ENCODE measurements at places on chromosomes 16 and 17.

GRCh38 chr16:46947900-46948547, 25.4 kb downstream of the DNAJA2 start:
- DNase-seq, result peak; percentile 8

DNA sequence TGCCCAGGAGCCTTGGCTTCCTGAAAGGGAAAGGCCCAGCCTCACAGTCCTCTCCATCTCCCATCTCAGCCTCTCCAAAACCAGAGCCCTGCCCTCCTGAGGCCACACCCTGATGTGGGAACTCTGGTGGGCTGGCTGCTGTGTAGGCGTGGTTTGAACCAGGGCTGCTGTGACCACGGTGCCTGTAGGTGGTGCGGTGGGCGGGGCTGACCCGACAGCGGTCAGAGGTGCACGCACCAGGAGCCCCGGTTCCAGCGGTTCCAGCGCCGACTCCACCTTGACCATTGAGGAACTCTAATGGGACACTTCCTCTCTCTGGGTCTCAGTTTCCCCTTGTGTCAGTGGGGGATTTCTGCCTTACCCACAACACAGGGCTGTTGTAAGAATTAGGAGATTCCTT, 2.4 kb downstream of the RAP1GAP2 start:
- no peak for DNase-seq

DNA sequence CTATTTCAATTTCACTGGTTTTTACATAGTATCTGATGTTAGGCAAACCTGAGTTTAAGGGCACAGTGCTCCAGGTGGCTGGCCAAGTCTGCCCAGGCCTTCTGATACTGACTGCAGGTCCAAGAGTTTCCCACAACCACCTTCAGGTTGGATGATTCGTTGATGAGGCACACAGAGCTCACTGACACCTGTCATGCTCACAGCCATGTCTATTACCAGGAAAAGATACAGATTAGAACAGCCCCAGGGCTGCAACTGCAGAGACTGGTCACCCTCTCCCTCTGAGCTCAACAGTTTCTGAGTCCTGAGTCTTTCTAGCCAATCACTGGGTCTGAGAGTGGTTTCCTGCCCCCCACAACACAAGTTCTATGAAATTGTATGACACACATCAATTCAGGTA, 37.2 kb downstream of the MEAK7 start:
- DNase-seq, result no peak

- DNase-seq, result no peak
Observed at GRCh38 chr16:57283959-57284208, 588 bp downstream of the PLLP start.

- no peak for DNase-seq
Observed at GRCh38 chr17:56896968-56897359, 16.9 kb downstream of the TRIM25 start.

DNA sequence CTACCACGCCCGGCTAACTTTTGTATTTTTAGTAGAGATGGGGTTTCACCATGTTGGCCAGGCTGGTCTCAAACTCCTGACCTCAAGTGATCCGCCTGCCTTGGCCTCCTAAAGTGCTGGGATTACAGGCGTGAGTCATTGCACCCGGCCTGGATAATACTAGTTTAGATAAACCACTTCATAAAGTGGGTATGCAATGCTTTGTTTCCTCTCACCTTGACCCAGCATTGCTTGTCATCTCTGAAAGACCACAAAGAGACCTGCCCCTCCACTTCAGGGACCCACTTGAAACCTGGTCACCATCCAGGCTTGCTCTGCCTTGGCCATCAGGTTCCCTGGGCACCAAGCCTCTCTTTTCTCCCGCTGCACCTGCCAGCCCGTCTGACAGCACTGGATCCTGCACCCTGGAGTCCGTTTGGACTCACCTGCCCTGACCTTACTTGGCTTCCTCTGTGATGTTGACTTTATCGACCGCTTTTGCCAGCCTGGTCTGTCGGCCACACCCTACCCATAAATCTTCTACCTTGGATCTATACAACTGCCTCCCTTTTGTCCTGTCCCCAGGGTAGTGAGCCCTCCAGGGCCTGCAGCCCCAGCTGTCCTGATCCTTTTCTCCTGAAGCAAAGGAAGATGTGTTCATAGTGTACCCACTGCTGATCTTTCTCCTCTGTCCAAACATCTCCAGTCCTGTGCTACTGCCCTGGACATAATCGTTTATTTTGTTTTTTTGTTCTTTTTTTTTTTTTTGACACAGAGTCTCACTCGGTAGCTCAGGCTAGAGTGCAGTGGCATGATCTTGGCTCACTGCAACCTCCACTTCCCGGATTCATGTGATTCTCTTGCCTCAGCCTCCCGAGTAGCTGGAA, 12.7 kb upstream of the ZG16 start:
- DNase-seq, result no peak

- no peak for DNase-seq
Observed at GRCh38 chr16:65268331-65268730, 146.5 kb upstream of the CDH11 start.

GRCh38 chr16:49521734-49522325, 148.2 kb downstream of the C16orf78 start:
- DNase-seq, result no peak

- DNase-seq, result no peak
Observed at GRCh38 chr16:27526180-27526579, 23.5 kb downstream of the GTF3C1 start.

DNA sequence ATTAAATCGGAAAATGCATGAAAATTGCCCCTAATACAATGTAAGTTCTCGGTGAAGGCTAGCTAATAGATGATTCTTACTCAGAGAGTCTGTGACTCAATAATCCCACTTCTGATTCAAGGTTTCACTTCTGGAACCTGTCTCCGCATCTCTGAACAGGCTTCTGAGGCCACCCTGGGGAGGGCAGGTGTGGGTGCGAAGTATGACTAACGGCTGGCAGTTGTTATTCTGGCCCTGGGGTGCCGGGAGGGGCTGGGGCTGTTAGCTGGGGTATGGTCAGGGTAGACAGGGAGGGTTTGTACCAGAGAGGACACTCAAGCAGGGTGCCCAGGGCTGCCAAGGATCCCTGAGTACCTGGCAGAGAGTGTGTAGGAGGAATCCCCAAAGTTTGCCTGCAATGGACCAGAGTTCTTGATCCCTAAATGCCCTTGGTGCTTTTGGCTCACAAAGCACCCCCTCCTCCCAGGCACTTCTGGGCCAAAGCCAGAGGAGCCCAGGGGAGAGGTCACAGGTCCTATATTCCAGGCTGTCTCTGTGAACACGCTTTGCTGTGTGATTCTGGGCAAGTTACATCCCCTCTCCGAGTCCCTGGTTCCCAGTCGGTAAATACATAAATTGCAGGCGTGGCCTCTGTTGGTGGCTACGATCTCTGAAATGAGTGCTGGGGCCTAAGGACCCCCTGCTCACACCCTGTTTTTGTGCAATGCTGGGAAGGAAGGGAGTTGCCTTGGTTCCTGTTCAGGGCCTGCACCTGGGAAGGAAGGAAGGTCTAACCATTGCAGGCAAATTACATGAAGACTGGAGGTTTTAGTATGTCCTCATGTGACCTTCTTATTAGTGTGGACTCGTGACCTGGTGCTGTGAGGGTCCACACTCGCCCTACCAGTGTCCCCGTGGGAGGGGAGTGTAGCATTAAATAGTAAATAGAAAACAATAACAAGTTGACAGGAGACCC, 49.9 kb upstream of the CPNE2 start:
- peak; percentile 42 for DNase-seq

DNA sequence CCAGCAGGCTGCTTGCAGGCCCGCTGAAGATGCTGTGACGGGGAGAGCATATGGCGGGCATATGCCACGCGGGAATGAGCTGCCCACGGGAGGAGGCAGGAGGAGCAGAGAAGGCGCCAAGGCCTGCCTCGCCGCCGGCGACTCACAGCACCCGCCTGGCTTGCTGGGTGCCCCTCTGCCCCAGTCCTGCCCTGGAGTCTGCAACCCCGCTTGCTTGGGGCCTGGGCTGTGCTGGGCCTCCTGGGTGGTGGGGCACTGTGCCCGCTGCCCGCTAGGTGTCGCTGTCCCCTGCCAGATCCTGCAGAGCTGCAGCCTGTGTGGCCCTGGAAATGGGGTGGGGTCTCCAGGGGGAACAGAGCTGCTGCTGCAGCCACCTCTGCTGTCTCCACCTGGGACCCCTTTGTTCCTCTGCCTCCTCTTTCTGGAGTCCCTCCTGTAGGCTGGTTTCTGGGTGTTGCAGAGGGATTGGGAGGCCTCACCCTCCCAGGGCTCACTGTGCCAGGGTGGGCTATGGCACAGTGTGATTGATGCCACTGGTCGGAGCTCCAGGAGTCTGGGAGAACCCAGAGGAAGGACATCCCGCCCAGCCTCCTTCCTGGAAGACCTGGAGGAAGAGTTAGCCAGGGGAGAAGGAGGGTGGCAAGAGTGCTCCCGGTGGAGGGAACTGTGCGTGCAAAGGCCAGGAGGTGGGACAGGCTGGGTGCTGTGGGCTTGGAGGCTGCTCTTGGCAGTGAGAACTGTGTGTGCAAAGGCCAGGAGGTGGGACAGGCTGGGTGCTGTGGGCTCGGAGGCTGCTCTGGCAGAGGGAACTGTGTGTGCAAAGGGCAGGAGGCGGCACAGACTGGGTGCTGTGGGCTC, 141.0 kb upstream of the CIBAR2 start:
- peak; percentile 42 for DNase-seq

- no peak for DNase-seq
Observed at GRCh38 chr17:79915850-79916430, 76.7 kb upstream of the CBX4 start.

DNA sequence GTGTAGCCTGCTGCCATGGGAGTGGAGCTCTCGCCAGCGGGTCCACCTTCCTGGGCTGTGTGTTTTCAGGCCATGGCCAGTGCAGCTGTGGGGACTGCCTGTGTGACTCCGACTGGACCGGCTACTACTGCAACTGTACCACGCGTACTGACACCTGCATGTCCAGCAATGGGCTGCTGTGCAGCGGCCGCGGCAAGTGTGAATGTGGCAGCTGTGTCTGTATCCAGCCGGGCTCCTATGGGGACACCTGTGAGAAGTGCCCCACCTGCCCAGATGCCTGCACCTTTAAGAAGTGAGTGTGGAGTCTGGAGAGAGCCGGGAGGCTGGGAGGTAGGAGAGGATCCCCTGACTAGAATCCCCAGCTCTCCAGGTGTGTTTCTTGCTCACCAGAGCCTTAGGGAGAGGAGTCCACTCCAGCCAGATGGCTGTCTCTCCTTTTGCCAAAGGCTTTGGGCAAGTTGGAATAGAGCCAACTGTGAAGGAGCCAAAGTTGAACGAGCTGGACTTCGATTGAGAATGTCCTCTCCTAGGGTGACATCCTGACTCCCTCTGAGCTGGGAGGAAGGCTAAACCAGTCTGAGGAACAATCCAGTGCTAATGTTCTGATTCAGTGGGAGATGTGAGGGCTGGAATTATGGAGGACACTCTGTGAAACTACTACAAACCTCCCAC, 24.4 kb upstream of the EFCAB13 start:
- no peak for DNase-seq

- DNase-seq, result no peak
Observed at GRCh38 chr16:58563775-58564174, 48.5 kb downstream of the SETD6 start.

GRCh38 chr17:57927048-57927723, 28.0 kb downstream of the CUEDC1 start:
- no peak for DNase-seq

DNA sequence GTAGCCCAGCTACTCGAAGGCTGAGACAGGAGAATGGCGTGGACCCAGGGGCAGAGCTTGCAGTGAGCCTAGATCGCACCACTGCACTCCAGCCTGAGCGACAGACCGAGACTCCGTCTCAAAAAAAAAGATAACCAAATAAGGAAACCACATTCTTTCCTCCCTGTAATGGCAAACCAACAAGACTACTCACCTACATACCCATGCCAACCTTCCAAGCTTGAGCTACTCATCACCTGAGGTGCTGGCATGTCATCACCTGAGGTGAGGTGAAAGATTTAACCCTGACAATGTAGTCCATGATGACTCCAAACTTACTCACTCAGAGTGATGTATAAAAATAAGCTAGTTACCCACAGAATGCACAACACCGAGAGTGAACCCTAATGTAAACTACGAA, 85.2 kb downstream of the SMG6 start:
- DNase-seq, result no peak

DNA sequence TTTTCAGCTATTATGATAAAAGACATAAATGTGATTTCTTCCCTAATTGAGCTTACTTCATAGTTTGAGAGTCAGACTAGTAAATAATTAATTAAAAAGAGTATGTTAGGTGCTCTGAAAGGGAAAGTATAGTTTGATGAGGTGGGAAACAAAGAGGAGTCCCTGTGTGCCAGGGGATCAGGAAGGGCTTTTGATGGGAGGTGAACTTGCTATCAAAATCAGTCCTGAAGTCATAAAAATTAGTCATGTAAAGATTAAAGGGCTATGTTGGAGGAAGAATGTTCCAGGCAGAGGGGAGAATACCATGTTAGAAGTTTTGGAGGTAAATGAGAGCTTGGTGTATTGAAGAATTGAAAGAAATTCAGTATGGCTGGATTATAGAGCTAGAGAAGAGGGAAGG, 31.0 kb downstream of the NFAT5 start:
- DNase-seq, result no peak

DNA sequence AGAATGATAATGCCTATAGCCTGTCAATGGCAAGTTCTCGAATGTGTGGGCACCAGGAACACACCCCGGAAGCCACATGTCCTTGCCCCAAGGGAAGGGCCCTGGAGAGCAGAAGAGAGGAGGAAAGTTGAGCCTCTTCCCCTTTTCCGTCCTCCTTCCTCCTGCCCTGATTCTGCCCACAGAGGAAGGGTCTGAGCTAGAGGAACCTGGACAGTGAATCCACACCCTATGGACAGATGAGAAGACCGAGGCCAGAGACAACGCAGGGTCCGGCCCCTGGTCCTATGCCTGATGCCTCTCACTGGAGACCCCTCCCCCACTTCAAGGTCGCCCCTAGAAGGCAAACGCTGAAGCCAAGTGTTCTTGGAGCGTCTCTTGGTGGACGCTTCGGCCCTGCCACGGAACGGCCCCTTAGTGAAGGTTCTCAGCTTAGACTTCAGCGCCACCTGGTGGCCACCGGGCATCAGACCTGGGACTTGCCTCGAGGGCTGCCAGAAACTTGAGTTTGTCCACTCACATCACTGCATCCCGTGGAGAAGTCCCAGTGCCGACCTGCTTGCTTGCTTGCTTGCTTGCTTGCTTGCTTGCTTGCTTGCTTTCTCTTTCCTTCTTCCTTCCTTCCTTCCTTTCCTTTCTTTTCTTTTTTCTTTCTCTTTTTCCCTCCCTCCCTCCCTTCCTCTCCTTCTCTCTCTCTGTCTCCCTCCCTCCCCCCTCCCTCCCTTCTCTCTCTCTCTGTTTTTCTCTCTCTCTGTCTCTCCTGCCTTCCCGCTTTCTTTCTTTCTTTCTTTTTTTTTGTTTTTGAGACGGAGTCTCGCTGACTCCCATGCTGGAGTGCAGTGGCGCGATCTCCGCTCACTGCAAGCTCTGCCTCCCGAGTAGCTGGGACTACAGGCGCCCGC, 20.6 kb upstream of the SPNS3 start:
- DNase-seq, result peak; percentile 84

- DNase-seq, result no peak
Observed at GRCh38 chr16:80063031-80063712, 462.6 kb upstream of the MAF start.

- DNase-seq, result no peak
Observed at GRCh38 chr17:81593105-81593871, 41.1 kb upstream of the FAAP100 start.

GRCh38 chr17:32349854-32350665, at the start of gene ZNF207:
Gene ZNF207 (plus strand): TSS chr17:32350157. CDS start chr17:32350286, 129 bp downstream.
- DNase-seq, result peak; percentile 92

- DNase-seq, result no peak
Observed at GRCh38 chr16:119835-120491, 18.5 kb downstream of the NPRL3 start.
